A673 (cell line): ENCODE measurements at places on chromosomes 7 and 10.

DNA sequence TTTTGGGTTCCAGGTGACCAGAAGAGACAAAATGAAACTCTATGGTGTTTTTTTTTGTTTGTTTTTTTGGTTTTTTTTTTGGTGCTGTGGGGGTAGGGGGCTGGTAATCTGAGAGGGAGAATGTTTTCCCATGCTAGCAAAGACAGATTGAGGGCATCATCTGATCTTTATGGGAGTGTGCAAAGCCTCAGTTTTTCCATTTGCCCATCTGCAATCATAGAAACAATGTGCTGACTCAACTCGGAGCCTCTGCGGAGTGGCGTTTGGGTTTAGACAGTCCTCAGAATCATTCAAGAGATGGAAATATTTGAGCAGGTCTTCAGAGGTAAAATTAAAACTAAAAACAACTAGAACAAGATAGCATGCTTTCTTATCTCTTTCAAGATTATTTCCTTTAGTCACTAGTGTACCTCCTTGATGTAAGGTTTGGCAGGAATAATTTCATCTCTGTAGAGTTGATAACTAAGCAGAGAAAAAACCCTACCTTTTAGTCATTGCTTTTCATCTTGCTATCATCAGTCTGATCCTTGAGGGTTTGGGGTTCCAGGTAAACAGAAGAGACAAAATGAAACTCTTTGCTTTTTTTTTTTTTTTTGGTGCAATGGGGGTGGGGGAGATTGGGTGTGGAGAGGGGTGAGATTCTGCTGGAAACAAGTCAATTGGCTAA is 18.0 kb downstream of the CNNM2 start:
- DNase-seq: no peak

DNA sequence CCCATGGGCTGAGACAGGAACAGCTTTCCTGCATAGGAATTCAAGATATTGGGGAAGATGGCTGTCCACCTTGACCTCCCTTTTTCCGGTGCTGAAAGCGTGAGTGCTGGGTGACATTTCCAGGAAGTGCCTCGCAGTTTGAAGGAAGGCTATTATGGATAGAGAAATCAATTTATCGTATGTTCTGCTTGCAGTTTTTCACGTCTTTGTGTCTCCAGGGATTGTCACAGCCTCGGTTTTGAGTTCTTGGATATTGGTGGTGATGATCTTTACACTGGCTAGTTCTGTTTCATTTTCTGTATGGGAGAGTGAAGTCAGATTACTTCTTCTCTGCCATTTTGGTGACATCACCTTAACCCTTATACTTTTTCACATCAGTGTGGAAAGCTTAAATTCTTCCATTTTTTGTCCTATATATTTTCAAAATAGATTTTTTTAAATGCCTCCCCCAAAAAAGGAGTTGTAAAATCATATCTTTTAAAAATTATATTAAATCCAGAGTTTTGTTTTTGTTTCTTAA is 102.5 kb upstream of the APBB1IP start:
- DNase-seq: no peak

GRCh38 chr7:33979807-33980355 is 74.5 kb downstream of the BMPER start:
- DNase-seq: peak; percentile 68

DNA sequence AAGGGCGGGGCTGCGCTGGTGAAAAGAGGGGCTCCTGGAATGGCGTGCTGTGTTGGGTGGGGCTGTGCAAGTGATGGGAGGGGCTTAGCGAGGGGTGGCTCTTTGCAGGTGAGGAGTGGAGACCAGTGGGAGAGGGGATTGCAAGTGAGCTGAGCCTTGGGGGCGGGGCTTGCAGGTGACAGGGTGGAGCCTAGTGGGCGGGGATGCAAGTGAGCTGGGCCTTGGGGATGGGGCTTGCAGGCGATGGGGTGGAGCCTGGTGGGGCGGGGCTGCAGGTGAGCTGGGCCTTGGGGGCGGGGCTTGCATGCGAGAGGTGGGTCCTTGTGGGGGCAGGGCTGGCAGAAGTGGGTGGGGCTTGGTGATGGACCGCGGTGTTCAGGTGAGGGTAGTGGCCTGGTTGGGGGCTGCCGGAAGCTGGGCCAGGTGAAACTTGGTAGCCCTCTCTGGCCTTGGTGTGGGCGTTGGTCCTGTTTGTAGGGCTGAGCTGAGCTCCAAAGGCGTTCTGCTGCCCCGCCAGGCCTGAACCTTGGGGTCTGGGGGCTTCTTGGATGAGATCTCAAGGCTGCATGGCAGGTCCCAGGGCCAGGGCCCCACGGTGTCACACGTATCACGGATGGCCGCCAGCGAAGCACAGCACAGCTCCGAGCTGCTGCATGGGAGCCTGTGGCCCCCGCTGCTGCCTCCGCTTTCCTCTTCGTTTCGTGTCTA is 743 bp upstream of the PITRM1 start:
- DNase-seq: no peak

DNA sequence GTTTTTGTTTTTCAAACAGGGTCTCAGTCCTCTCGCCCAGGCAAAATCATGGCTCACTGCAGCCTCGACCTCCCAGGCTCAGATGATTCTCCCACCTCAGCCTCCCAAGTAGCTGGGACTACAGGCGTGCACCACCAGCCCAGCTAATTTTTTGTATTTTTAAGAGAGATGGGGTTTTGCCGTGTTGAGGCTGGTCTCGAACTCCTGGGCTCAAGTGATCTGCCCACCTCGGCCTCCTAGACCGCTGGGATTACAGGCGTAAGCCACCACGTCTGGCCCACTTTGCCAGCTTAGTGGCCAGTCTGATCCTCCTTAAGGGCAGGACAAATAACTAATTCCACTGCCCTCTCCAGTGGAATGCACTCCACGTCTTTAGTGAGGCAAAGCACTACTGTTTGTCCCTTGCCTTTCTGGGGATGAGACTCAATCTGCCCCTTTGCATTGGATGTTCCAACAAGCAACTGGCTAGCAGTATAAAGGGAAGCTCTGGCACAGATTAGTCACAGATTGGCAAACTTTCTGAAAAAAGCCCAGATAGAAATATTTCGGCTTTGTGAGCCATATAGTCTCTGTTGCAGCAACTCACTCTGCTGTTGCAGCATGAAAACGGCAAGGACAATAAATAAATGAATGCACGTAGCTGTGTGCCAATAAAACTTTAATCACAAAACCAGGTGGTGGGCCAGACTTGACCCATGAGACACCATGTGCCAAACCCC is 143.8 kb upstream of the RHEB start:
- DNase-seq: no peak

- DNase-seq: peak; percentile 21
Measured at GRCh38 chr7:26398756-26399509, 107.3 kb downstream of the SNX10 start.

DNA sequence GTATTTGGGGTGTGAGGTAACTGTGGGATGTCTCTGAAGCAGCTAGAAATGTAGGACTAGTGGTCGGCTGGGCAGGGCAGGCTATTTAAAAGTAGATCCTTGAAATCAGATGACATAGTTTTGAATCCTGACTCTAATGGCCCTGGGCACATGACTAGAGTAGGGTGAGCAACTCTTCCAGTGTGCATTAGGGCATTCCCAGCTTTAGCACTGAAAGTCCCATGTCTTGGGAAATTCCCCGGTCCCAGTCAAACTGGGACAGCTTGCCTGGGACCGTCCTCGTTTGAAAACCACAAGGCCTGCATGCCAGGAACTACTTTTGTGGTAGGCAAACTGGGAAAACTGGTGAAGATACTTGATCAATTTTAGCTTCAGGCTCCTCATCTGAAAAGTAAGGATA is 255.3 kb downstream of the PTEN start:
- no peak for DNase-seq

DNA sequence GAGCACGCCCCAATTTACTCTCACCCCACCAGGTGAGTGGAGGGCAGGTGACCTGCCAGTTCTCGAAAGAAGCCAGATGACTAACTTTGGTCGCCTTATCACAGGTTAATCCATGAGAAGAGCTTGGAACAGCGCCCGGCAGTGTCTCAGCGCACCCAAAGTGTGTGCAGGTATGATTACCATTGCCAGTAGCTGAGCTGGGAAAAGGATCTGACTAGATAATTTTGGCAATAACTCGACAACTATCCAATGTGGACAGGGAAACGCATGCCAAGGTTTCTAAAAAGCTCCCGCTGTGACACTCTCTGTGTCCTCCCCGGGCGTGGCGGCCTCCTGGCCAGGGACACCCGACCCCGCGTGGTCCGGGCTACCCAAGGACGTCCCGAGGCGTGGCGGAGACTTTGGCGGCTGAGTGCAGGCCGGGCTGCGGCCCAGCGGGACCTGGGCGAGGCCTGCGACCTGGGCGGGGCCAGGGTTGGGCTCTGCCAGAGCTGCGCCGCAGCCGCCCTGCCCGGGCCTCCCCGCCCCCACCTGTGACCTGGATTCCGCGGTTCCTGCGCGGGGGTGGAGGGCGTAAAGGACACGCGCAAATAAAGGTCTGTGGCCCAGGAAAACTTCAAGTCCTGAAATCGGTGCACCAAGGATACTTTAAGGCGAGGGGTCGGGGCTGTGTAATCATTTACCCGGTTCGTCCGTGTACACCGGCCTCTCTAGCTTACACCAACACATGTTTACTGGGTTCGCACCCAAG is 13.7 kb upstream of the WAPL start:
- DNase-seq: no peak

DNA sequence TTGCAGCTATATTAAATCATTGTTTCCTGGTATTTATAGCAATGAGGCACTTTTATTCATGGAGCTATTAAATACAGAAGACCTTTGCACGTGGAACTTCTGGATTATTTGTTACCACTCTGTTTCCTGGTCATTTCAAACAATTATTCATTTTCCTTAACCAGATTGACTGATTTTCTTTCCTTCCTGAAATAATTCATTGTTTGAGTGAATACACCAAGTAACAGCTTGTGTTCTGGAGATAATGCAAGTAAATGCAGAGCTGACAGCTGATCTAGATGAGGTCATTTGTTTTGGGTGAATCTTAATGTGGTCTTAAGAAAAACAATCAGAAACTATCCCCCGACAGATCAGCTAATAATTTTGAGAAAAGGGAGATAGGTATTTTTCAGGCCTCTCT is 497.7 kb downstream of the KIF20B start:
- no peak for DNase-seq

DNA sequence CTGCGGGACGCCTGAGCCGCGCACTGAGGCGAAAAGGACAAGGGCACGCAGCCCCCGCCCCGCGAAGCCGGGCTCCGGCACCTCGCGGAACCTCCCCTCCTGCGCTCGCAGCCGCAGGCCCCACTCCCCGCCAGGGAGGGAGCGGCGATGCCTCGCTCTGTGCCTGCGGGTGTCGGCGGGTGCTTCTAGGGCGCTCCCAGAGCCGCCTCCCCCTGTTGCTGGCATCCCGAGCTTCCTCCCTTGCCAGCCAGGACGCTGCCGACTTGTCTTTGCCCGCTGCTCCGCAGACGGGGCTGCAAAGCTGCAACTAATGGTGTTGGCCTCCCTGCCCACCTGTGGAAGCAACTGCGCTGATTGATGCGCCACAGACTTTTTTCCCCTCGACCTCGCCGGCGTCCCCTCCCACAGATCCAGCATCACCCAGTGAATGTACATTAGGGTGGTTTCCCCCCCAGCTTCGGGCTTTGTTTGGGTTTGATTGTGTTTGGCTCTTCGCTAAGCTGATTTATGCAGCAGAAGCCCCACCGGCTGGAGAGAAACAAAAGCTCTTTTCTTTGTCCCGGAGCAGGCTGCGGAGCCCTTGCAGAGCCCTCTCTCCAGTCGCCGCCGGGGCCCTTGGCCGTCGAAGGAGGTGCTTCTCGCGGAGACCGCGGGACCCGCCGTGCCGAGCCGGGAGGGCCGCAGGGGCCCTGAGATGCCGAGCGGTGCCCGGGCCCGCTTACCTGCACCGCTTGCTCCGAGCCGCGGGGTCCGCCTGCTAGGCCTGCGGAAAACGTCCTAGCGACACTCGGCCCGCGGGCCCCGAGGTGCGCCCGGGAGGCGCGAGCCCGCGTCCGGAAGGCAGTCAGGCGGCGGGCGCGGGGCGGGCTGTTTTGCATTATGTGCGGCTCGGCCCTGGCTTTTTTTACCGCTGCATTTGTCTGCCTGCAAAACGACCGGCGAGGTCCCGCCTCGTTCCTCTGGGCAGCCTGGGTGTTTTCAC is 519 bp downstream of the ITGB8 start:
- peak; percentile 51 for DNase-seq

GRCh38 chr10:10796774-10797415 is 220.8 kb upstream of the CELF2 start:
- DNase-seq: no peak

GRCh38 chr10:13857451-13857850 is 270.7 kb downstream of the PRPF18 start:
- no peak for DNase-seq

DNA sequence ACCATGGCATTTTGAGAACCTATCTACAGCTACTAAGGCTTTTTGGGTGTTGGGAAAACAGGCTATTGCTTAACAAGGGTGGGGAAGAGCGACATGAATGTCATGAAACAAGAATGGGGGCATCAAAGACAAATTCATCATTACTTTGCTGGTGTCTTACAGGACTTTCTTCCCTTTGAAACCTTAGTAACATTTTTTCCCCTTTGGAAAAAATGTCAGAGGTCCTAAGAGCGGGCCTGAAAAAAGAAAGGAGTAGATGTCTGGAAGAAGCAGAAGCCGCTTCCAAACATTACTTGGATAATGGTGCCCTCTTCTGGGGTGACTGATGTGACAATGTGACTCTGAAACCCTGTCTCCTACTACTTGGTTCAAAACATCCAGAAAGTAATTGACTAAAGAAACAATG is 3.8 kb upstream of the DDX50 start:
- peak; percentile 83 for DNase-seq

DNA sequence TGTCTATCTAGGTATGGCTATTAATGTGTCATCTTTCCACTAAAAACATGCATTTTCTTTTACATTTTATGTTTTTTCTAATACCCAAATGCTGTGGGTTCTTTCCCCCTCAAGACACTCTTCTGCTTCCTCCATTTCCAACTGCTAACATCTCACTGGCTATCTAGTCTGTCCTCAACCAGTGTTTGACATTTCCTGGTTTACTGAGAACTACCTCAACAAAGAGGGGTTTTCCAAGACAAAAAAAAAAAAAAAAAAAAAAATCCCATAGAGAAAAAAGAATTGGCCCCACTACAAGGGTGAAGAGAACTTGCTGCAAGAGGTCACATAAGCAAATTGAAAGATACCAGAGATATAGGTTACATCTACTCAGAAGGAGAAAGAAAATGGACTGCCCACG is 359.7 kb downstream of the CRPPA start:
- no peak for DNase-seq

DNA sequence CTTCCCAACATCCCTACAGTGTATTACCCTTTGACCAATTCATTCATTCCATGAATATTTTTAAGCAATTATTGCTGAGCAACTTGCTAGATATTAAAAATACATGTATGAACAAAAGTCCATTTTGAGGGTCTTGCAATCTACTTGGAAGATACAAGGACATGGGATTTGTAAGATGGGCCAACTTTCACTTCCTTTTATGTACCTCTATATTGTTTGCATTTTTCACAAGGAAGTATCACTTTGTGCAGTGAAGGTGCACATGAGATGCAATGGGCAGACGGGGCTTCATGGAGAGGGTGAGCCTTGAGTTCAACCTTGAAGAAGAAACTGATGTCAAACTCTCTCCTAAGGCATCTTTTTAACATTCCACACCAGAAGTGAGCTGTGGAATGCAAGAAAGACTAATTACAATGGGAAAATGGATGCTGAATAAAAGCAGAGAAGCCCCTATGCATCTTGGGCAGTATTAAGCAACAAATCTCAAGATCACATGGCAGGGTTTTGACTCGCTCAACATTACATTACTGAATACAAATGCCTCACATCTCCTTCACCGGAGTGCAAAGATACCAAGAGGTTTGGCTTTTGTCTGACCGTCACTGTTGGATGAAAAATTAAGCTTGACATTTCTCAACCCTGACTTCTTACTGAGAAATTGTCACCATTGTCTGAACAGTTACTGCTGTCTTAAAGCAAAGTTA is 341.5 kb downstream of the ELMO1 start:
- no peak for DNase-seq

GRCh38 chr7:391411-391951 is 101.5 kb downstream of the FOXL3 start:
- no peak for DNase-seq
